ENCODE measurements at places on chromosomes 12 and 14.

DNA sequence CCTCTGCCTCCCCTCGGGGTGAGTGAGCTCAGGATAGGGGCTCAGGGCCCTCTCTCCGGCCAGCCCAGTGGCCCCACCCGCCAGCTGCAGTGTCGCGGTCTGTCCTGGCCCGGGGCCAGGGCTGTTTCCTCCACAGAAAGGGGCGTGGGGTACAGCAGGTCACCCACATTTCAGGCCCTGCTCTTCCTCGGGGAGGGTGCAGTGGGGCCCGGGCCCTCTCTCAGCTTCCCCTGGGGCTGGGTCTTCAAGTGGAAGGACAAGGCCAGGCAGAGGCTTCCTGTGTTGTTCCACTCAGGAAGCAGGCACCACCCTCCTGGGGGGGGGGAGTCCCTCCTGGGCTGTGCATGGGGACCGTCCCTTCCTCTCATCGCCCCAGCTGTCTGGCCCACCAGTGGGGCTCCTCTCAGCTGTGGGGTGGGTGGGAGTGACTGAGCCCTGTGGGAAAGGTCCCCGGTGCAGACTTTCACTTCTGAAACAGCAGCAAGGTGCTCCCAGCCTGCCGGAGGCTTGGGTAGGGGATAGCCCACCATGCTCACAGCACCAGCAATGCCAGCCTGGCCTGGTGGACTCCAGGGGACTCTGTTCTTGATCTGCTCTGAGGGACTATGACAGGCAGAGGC, 3.7 kb downstream of the GPR132 start:
- peak; percentile 39 for DNase-seq

DNA sequence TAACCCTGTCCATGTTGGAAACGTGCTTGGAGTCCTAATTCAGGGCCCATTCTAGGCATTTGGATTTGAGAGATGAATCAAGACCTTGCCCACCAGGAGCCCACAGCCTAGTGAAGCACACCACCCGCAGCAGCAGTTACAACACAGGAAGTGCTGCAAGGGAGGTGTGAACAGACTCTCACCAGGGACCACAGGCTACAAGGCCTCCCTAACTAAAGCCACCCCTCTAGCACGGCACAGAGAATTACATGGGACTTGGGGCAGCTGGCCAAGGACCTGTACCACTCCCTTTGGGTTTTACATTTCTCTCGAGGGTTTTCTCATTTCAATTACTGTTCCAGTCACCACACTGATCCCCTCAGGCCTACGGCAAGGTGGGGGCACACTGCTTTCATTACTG, 49.5 kb upstream of the FOXN3 start:
- DNase-seq, result peak; percentile 21

- DNase-seq, result no peak
Measured at GRCh38 chr12:42428850-42429249, 102.9 kb downstream of the PPHLN1 start.

DNA sequence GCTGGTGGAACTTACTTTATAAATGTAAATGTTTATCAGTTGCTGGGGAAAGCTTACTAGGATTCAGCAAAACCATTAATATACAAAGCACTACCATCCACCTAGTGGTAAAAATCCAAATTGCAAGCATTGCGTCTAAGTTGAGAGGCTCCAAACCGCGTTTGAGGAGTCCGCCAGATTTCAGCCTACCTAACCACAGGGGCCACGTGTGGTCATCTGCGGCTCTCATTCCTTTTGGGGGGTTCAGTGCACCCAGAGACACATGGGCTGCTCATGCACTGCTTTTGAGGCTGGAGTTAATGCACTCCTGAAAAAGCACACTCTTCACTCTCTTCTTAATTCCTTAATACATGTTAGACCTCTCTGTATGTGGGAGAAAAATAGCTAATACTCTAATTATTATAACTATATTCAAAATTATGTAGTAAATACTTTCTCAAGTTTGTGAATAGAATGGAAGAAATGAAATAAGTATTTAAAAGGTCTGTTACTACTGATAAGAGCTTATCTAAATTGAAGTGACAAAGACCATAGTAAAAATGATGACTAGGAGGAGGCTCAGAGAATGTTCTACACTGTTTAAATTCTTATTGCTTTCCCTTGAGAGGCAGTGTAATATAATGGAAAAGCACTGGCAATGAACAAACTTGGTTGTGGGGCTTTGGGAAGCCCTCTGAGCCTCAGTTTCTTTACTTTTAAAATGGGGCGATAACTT, 41.4 kb upstream of the MANSC4 start:
- DNase-seq, result peak; percentile 33

- DNase-seq, result no peak
Measured at GRCh38 chr12:132835076-132836025, 6.7 kb upstream of the GOLGA3 start.

DNA sequence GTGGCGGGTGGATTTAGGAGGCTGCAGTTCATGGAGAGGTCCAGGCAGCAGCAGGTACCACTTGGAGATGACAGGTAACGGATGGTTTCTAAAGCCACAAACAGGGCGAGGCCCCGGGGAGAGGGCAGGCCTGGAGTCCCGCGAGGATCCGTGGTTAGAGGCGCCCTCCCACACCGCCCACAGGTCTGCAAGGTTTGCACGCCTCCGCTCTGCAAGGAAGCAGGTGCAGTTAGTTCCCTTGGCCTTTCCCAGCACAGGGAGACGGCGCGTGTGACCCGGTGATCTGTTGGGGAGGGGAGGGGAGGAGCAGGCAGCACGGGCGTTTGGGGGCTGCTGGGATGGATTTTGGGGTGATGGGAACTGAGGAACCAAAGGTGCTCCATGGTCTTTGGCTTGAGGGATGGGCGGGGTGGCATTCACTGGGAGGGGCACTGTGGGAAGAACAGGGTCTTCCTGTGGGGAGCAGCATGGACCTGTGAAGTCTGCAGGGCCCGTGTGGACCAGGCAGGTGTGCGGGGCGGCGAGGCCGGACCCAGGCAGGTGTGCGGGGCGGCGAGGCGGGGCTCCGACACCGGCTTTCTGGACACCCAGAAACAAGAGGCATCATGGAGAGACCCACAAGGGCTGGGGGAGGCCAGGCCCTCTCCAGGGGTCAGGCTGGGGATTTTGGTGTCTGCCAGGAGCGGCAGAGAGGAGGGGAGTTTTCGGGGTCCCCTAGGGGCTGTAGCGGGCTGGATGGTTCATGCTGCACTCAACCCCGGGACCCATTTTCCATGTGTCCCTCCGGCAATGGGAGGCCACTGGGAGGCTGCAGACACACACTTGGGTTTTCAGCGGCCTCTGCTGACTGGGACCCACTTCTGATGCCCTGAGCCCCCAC, 29.1 kb downstream of the NOC4L start:
- no peak for DNase-seq

GRCh38 chr14:22432348-22432976, 156.6 kb downstream of the DAD1 start:
- no peak for DNase-seq

DNA sequence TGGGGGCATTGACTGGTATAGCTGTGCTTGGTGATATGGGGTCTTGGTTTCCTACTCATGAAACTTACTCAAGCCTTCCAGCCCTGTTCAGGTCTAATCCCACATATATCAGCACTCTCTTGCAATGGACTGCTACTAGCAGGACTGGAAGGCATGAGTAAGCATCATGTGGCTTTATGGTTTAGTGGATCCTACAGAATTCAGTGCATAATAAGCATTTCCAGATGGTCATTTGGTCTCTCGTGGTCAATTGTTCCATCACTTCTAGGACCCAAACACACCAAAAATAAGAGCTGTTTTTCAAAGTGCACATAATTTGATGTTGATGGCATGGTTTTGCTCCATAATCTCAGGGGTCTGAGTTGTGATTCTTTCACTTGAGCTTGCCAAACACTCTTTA, 114.4 kb downstream of the LMNTD1 start:
- DNase-seq, result no peak
